ENCODE measurements at places on chromosomes 3 and 15.

- no peak for DNase-seq
Observed at GRCh38 chr15:62579842-62580241, 414.8 kb upstream of the C2CD4B start.

GRCh38 chr15:46556559-46557379, 921.9 kb downstream of the SQOR start:
- DNase-seq: no peak

DNA sequence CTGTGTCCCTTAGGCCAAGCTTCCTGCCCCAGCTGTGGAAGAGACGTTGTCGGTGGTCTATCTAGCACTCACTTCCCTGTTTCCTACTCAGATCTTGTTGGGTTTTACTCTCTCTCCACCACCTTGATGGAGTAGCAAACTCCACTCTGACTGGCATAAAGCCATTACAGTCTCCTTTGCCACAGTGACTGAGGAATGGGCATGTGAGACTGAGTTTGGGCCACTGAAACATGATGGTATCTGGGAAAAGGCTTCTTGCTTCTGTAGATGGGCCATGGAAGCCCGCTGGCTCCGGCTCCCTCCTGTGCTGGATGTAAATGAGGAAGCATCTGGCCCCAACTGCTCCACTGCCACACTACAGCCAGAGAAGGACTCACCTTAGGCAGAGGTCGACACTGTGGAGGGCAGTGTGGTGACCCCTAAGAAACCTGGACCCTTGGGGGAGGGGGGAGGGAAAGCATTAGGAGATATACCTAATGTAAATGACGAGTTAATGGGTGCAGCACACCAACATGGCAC, 9.4 kb upstream of the CAMK1 start:
- no peak for DNase-seq

- peak; percentile 38 for DNase-seq
Observed at GRCh38 chr3:50237133-50237651, 1.2 kb downstream of the GNAI2 start.

GRCh38 chr3:81161851-81162250, 599.6 kb downstream of the GBE1 start:
- no peak for DNase-seq

- DNase-seq: no peak
Observed at GRCh38 chr3:114452256-114452655, 158.4 kb downstream of the TIGIT start.

DNA sequence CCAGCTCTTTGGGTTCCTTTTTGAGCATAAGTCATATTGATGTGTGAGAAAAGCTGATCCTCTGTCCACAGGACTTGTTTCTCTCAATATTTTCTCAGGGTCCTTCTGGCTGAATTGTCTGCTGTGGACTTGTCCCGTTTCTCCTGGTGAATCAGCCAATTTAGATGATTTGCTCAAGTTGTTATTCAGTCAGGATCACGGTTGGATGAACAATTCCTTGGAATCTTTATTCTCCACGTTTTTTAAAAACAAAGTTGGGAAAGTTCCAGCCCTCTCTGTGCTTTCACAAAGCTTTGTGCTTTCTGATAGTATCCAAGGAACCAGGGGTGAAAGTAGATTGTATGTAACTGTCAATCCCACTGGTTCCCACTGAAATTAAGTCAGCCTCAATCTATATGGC, 61.3 kb downstream of the LRRC3B start:
- DNase-seq: no peak

GRCh38 chr3:144162042-144162441, 190.4 kb downstream of the DIPK2A start:
- no peak for DNase-seq

DNA sequence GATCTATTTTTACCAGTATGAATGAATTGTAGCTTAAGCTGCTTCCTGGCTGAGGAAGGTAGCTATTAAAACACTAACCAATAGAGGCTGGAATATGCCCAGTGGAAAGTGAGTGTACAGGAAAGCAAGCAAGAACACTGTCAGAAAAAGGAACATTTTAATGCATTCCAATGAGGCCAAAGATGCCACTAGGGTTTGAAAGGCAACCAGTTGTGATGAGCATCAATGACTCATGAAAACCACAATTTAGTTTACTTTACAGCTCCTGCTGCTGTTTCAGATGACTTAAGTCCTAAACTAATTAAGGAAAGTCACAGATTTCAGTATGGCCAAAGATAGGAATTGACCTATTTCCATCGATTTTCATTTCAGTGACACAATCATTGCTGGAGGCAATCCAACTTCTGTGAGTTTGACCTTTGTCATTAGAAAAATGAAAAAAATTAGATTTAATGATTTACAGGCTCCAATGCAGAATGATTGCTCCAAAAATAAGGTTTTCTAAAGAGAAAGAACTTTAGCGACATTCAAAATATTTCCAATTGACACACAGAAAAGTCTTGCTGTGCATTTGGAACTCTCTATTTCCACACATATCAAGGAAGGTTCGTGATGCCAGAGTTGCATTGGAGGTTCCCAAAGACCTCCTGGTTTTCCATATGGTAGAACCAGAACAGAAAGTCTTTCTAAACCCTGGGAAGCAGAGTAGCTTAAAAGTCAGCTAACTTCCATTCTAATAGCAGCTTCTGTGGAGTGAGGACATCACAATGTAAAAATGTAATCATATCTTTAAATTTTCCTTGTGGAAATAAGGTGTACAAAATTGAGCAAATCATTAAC, 103.0 kb downstream of the SUCNR1 start:
- peak; percentile 1 for DNase-seq

- DNase-seq: no peak
Observed at GRCh38 chr3:39142067-39142466, 11.3 kb downstream of the CSRNP1 start.

DNA sequence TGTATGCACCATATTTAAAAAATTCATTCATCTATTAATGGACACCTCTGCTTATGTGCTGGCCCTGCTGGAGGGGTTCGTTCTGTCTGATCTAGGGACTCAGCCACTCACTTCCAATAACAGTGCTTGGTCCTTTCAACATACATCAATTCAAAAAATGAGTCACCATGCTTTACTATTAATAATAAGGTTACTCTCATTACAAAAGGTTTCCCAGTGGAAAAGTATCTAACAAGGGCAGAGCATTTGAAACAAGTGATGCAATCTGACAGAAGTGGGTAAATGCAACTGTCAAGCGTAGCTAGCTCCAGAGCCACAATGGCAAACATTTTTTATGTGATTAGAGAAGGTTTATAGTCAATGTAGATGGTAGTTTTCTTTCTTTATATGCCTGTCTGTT, 67.9 kb upstream of the TNIK start:
- DNase-seq: no peak

DNA sequence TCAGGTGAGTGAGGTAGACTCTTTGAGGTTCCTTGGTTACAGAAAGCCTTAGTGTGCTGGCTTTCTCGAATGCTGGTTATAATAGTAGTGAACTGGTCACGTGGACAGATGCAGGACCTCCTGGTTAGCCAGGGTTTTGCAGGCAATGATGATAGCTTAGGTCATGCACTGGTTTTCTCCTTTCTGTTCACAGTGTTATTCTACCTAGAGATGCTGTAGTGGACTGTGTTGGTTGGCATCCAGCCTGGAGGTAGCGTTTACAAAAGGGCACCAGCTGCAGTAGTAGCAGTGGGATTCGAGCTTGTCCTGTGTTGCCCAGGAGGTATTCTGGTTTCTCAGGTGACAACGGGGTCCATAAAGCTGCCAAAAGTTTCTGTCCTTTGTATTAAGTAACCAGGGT, 27.0 kb downstream of the PCCB start:
- DNase-seq: no peak

DNA sequence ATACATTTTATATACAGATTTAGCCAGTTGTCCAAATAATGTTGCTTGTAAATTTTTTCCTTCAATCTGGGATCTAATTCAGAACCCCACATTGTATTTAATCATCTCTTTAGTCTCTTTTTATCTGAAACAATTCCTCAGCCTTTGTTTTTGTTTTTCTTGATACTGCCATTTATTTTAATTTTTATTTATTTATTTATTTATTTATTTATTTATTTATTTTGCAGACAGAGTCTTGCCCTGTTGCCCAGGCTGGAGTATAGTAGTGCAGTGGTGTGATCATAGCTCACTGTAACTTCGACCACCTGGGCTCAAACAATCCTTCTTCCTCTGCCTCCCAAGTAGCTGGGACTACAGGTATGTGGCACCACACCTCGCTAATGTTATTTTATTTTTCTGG, 61.5 kb downstream of the CHCHD4 start:
- no peak for DNase-seq

DNA sequence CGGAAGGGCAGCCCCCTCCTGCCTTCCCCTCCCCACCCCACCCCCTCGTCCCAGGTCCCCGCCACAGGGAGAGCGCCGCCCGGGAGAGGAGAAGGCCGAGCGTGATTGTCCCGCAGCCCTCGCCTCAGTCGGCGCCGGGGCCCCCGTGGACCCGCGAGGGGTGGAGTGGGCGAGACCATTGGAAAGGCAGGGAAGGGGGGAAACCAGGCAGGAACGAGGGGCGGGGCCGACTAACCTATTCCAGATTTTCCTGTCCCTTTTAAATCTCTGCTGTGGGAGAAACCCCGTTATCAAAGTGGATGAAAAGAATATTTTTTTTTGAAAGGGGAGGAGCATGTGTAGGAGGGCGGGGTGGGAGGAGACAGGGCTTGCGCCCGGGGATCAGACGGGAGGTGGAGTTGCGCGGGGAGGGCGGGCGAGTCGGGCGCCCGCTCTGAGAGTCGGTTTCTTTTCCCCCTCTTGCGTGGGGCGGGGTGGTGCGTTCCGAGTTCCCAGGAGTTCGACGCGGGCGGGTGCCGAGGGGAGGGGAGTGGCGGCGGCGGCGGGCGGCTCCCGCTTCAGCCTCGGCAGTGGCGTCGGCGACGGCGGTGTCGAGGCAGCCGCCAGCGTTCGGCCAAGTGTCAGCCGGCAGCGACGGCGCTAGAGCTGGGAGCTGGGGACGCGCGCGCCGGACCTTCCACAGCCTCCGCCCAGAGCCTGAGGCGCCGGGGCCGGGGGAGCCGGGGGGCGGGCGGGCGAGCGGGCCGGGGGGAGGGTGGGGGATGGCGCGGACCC, at the start of gene NECTIN3:
NECTIN3 (plus strand) TSS at position 560 of the 774 bp plus-strand sequence; CDS start at position 762, 202 bp downstream.
- DNase-seq: peak; percentile 46

GRCh38 chr3:121885386-121885785, 8.8 kb upstream of the SLC15A2 start:
- no peak for DNase-seq

- DNase-seq: peak; percentile 39
Observed at GRCh38 chr15:92840149-92840548, 60.0 kb upstream of the CHD2 start.

DNA sequence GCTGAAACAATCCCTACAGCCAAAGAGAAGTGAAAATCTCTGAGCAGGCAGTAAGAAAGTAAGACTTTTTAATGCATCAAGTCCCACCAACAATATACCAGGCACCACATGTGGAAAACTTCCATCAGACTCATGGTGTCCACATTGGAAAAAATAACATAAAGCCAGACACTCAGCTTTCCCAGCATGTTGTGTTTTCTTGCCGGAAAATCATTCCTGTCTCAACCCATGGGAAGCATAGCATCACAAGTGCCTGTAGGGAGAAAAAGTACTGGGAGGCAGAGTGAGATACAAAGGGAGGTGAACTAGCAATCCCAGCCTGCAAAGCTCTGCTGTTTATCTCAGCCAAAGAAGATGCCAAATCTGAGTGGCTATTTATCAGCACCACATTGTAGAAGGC, 868.9 kb downstream of the SI start:
- DNase-seq: no peak

DNA sequence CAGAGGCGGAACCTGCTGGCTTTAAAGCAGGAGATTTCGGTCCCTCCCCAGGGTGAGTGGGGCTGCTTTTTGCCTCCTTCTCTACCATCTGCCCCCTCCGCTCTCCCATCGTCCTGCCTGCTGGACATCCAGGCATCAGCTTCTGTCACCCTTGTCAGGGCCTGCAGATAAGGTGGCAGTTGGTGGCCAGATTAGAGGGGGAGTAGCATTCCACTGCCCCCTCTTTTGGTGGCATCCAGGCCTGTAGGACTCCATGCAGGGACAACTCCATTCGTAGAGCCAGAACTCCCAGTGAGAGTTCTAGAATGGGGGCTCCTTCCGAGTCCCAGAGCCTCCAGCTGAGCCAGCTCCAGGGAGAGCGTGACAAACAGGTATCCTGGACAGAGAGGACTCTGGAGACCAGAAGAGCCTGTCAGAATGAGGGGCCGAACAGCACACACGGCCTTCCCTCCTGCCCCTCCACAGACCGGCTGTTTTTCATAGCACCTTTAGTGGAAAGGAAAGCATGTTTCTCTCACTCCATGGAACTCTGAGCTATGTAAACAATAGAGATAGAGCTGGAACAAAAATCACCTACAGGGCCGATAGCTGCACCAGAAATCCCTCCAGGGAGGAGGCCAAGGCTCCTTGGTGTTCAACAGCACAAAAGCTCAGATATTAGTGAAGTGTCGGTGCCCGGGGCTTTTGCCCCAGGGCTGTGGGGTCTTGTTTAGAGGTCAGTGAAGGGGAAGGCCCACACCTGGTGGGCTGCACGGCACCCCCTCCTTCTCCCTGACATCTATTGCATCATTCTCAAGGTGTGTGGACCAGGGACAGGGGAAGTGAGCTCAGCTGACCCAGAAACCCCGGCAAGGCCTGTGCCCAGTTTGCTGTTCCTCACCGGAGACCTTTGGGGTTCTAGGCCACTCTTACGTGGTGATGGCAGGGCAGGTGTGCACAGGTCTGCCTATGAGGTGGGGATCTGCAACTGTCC, 34.2 kb downstream of the MAGEF1 start:
- DNase-seq: no peak

DNA sequence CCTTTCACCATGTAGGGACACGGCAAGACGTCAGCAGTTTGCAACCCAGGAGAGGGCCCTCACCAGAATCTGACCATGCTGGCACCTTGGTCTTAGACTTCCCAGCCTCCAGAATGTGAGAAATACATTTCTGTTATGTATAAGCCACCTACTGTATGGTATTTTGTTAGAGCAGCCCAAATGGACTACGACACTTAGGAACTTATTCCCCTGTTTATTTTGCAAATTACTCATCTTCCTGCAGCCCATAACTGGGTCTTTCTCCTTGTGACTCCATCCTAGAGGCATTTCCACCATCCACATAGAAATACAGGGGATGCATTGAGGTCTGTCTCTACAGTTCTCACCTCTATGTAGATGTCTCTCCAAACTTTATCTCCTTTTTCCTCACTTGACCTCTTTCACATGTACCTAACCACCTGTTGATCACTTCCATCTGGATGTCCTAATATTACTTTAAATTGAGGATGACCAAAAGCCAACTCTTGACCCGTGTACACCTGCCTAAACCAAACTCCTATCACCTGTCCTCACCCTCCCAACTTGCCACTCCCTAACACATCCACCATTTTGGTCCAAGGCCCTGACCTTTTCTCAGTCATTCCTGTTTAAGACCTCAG, 406.0 kb upstream of the WNT5A start:
- no peak for DNase-seq

All from GM06990 (cell line).